ENCODE measurements at places on chromosomes 12 and 14. TPM values are rescaled to one million over a fixed set of nuclear protein-coding genes. Genes with fewer than 3 reads are reported as not detected.

- peak overlapping the region; percentile 16 for H3K27ac ChIP-seq
- H3K4me1 ChIP-seq = peaks cover 10% of the 10 kb centered on the region
- no peaks in the 10 kb centered on the region for H3K36me3 ChIP-seq
- no peaks in the 10 kb centered on the region for H3K27me3 ChIP-seq
- no peak for DNase-seq
These were observed 21.3 kb downstream of the CRADD start for GRCh38 chr12:93698307-93699092.

GRCh38 chr12:109736552-109737108 is 23.0 kb downstream of the FAM222A start:
- no peaks in the 10 kb centered on the region for H3K36me3 ChIP-seq
- H3K4me3 ChIP-seq = no peak overlapping the region
- DNase-seq = peak; percentile 91
- no peak overlapping the region for H3K27ac ChIP-seq

DNA sequence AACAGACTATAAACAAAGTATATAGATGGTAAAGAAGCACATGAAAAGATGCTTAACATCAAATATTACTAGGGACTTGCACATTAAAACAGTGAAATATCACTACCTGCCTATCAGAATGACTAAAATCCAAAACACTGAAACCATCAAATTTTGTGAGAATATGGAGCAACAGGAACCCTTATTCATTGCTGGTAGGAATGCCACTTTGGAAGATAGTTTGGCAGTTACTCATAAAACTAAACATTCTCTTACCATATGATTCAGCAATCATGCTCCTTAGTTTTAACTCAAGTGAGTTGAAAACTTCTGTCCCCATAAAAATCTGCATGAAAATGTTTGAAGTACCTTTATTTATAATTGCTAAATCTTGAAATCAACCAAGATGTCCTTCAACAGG is 297.6 kb downstream of the DAD1 start:
- no peaks in the 10 kb centered on the region for H3K27me3 ChIP-seq
- H3K4me3 ChIP-seq = no peak overlapping the region
- H3K27ac ChIP-seq = no peak overlapping the region
- H3K4me1 ChIP-seq = no peaks in the 10 kb centered on the region
- DNase-seq = no peak
- H3K36me3 ChIP-seq = no peaks in the 10 kb centered on the region

- no peaks in the 10 kb centered on the region for H3K36me3 ChIP-seq
- H3K4me3 ChIP-seq = no peak overlapping the region
- no peaks in the 10 kb centered on the region for H3K4me1 ChIP-seq
- DNase-seq = no peak
- H3K27ac ChIP-seq = no peak overlapping the region
These were observed 19.3 kb downstream of the ZNF641 start for GRCh38 chr12:48331399-48331798.

DNA sequence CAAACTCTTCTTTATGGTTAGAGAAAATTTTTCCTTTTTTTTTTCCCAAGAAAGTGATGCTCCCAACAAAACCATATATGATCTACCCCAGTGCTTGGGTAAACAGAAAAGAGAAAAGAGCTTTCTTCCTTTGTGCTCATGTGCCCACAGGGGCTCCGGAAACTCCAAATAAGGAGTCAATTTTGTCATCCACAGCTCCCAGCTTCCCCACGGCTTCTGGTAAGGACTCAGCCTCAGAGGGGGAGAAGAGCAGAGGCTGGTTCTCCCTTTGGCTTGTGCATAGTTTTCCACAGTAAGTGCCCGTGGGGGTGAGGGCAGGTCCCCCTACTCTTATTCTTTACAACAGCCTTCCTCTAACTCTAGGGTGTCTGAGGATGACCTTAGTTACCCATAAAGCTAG is 13.3 kb upstream of the RGS6 start:
- no peaks in the 10 kb centered on the region for H3K36me3 ChIP-seq
- no peak overlapping the region for H3K27ac ChIP-seq
- H3K27me3 ChIP-seq = no peaks in the 10 kb centered on the region
- DNase-seq = no peak
- no peak overlapping the region for H3K4me3 ChIP-seq

GRCh38 chr12:91722072-91722471 is 423.6 kb downstream of the BTG1 start:
- H3K4me3 ChIP-seq = no peak overlapping the region
- H3K4me1 ChIP-seq = no peaks in the 10 kb centered on the region
- H3K36me3 ChIP-seq = no peaks in the 10 kb centered on the region
- no peak overlapping the region for H3K27ac ChIP-seq

DNA sequence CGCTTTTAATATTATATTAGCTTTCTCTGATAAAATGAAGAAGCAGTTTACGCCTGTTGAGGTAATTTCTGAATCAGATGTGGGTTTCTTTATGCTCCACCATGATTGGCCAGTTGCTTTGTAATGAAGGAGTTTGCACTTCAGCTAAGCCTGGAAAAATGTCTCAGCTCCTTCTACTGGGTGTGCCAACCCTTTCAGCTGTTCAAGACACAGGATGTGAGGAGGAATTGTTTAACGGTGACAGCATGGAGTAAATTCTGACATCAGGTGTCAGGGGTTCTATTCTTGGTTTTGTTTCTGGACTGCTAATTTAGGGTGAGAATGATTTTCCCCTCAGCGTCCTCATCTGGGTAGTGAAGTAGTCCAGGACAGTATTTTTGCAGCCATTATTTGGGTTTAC is 43.5 kb downstream of the FLRT2 start:
- H3K27me3 ChIP-seq = no peaks in the 10 kb centered on the region
- H3K36me3 ChIP-seq = no peaks in the 10 kb centered on the region
- H3K4me3 ChIP-seq = no peak overlapping the region
- peaks cover 74% of the 10 kb centered on the region for H3K4me1 ChIP-seq
- no peak for DNase-seq

DNA sequence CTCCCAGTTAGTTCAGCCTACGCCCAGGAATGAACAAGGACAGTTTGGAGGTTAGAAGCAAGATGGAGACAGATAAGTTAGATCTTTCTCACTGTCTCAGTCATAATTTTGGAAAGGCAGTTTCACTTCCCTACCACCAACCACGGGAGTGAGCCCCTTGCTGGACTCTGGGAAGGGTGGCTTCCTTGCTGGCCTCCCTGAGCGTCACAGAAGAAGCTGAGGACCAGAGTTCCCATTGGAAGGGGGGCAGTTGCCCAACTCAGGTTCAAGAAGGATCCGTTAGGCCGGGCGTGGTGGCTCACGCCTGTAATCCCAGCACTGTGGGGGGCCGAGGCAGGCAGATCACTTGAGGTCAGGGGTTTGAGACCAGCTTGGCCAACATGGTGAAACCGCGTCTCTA is 106.2 kb upstream of the MAX start:
- H3K27me3 ChIP-seq = no peaks in the 10 kb centered on the region
- H3K4me3 ChIP-seq = no peak overlapping the region
- no peaks in the 10 kb centered on the region for H3K4me1 ChIP-seq
- DNase-seq = no peak
- H3K36me3 ChIP-seq = no peaks in the 10 kb centered on the region

GRCh38 chr12:92537290-92537960 is 165.4 kb upstream of the PLEKHG7 start:
- H3K36me3 ChIP-seq = no peaks in the 10 kb centered on the region
- no peaks in the 10 kb centered on the region for H3K27me3 ChIP-seq
- DNase-seq = peak; percentile 68
- H3K4me3 ChIP-seq = no peak overlapping the region

DNA sequence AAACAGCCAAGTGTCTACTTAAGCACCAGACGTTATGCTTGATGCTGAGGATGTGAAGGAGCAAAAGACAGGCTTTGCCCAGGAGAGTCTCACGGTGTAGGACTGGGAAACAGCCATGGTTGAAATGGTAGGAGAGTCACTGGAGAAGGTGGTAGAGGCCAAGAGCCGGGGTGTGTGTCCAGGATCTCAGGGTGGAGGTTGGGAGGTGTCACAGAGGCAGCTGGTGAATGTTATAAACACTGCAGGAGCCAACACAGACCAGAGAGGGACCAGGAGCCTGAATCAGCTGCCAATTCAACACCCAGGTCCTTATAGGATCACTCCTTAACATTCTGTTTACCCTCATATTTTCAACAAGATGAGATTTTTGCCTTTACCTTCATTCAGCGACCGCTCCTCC is 7.5 kb downstream of the NID2 start:
- peak overlapping the region; percentile 12 for H3K4me3 ChIP-seq
- H3K4me1 ChIP-seq = peaks cover 57% of the 10 kb centered on the region
- no peaks in the 10 kb centered on the region for H3K27me3 ChIP-seq
- peak overlapping the region; percentile 93 for H3K27ac ChIP-seq
- peaks cover 25% of the 10 kb centered on the region for H3K36me3 ChIP-seq

DNA sequence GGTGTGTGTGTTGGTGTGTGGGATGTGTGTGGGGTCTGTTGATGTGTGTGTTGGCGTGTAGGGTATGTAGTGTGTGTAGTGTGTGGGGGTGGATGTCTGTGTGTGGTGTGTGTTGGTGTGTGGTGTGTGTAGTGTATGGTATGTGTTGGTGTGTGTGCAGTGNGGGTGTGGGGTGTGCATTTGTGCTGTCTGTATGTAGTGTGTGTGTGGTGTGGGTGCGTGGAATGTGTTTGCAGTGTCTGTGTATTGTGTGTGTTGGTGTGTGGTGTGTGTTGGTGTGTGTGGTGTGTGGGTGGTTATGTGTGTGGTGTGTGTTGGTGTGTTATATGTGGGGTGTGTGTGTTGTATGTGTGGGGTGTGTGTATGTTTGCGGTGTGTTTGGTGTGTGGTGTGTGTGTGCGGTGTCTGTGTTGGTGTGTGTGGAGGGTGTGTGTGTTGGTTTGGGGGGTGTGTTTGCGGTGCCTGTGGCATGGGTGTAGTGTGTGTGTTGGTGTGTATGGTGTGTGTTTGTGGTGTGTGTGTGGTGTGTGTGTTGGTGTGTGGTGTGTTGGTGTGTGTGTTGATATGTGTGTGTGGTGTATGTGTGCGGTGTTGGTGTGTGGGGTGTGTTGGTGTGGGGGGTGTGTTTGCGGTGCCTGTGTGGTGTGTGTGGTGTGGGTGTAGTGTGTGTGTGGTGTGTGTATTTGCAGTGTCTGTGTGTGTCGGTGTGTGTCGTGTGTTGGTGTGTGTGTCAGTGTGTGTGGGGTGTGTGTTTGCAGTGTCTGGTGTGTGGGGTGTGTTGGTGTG is 14.7 kb downstream of the MLXIP start:
- H3K36me3 ChIP-seq = no peaks in the 10 kb centered on the region
- no peaks in the 10 kb centered on the region for H3K27me3 ChIP-seq
- no peak for DNase-seq
- H3K4me1 ChIP-seq = peaks cover 8% of the 10 kb centered on the region
- H3K27ac ChIP-seq = no peak overlapping the region

- H3K27me3 ChIP-seq = peaks cover 40% of the 10 kb centered on the region
- no peak for DNase-seq
- no peaks in the 10 kb centered on the region for H3K4me1 ChIP-seq
- no peaks in the 10 kb centered on the region for H3K36me3 ChIP-seq
- H3K27ac ChIP-seq = no peak overlapping the region
These were observed 178.0 kb upstream of the CAND1 start for GRCh38 chr12:67091204-67091603.

DNA sequence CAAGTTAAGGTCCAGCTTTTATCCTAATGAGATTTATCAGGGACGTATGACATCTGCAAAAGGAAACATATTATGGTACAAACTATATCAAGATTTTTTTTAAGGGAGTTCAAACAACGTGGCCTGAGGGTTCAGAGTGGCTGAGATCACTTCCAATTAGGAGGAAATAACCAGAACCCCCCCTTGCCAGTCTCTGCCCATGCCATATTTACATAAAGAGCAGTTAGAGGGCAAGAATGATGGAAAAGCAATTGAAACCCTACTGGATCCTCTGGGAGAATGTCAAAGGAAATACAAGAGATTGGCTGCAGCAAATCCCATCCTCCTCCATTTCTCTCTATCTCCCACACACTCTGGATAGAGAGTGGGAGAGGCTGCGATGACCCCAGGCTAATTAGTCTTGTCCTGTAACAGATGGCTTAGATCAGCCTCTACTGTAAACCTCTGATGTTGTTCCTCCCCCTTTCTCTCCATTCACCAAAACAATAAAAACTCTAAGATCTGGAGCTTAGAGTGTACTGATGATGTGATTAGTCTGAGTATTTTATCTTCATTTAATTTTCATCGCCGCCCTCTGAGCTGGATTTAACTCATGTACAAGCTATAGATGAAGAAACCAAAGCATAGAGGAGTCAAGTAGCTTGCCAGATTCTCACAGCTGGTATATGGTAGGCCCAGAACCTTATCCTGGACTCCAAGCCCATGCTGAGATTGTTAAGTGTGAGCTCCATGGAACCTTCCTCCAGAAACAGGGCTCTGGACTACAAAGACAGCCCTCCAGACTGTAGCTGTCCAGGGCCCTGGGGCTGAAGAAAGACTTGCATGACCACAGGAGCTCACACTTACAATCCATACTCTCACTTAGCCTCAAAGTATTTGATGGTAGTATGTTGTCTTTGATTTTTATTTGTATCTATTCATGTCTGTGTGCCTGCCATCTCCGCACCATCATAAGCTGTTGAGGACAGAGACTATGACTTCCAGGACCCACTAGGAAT is 54.1 kb upstream of the GNG2 start:
- no peaks in the 10 kb centered on the region for H3K36me3 ChIP-seq
- no peak overlapping the region for H3K27ac ChIP-seq
- peak; percentile 35 for DNase-seq
- H3K4me3 ChIP-seq = no peak overlapping the region
- no peaks in the 10 kb centered on the region for H3K27me3 ChIP-seq

DNA sequence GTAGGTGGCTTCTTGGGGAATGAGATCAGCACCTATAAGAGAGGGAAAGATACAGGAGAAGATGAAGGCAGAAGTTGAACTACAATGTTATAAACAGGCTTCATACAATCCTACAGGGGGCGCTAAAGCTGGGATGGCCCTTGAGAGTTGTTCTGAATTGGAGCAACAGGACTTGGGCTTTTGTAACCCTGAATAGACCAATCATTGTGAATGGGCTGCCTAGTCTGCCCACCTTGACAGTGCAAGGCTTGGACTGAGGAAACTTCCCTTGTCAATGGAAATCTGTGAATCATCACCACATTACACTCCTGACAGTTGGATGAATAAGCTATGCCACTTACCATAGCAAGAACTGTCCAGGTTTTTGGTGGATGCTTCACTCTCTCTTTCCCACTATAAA is 306.1 kb downstream of the KCNC2 start:
- H3K36me3 ChIP-seq = no peaks in the 10 kb centered on the region
- H3K27me3 ChIP-seq = no peaks in the 10 kb centered on the region
- H3K4me3 ChIP-seq = no peak overlapping the region
- no peak overlapping the region for H3K27ac ChIP-seq
- H3K4me1 ChIP-seq = no peaks in the 10 kb centered on the region

- H3K27ac ChIP-seq = peak overlapping the region; percentile 62
- no peaks in the 10 kb centered on the region for H3K27me3 ChIP-seq
- H3K4me1 ChIP-seq = peaks cover 38% of the 10 kb centered on the region
- no peak for DNase-seq
- peaks cover 6% of the 10 kb centered on the region for H3K36me3 ChIP-seq
- H3K4me3 ChIP-seq = no peak overlapping the region
These were observed 110.1 kb downstream of the GPR135 start for GRCh38 chr14:59355091-59355490.

CFAP251 gene
- total RNA-seq = 3.8 TPM

BRI3BP gene
- total RNA-seq = 7.5 TPM

RALGAPA1 gene
- 31.5 TPM for total RNA-seq

STXBP6 gene
- total RNA-seq = 6.4 TPM

SLCO1A2 gene
- total RNA-seq = 0.39 TPM

VRTN gene
- 0.39 TPM for total RNA-seq

DPPA3 gene
- total RNA-seq = not detected

LMNTD1 gene
- total RNA-seq = not detected

HOXC10 gene
- total RNA-seq = not detected

TEX52 gene
- total RNA-seq = not detected

KIF26A gene
- total RNA-seq = 38.3 TPM

HVCN1 gene
- total RNA-seq = 2.9 TPM

SOAT2 gene
- total RNA-seq = 0.57 TPM
